Fibroblast of mammary gland (primary cell): ENCODE measurements at places on chromosomes 16 and 17.

DNA sequence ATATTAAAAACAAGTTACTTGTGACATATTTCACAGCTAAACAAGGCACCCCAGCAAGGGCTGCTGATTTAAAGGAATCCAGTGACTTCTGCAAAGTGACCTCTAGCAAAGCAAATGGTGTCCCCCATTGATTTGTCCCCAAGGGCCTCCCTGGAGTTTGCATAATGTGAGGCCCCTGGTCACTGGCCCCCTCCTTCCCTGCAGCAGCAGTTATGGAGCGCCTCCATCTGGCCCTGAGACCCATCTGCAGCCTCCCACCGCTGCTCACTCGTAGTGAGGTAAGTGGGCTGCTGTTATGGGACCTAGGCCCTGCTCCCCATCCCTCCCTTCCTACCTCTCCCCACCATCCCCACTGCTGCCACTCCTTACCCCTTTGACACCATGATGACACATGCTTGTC is 19.6 kb upstream of the EEF2K start:
- no peak for DNase-seq

GRCh38 chr17:76079956-76080767 is 1.2 kb downstream of the ZACN start:
- DNase-seq: no peak

DNA sequence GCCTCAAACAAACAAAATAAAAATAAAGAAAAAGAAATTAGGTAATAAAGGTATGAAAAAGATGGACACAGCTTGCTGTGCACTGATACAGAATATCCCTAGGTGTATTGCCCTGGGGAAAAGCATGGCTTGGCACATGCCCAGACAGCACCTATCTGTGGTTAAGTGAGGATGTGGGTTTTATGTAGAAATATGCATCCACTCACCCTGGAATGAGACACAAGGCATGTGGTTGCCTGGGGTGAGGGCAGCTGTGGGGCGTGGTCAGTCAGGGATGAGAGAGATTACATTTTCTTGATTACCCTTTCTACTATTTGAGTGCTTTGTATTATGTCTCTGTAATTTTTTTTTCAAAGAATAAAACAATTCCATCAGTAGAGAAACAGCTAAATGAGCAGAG is 6.9 kb downstream of the PLLP start:
- DNase-seq: peak; percentile 60

DNA sequence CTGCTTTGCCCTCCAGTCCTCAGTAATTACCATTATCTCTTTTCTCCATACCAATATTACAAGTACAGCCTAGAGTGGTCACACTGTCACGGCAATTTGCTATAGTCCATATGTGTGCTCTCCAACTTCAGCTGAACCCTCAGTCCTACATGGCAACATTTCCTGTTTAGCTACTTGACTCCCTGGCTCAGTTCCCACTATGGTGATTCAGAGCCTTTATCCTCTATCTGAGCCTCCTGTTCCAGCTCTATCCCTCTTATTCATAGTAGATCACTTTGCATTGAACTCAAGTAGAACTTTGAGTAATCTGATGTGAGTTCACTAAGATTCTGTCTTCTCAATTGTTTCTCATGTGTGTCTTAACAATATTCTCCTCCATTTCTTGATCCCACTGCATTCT is 43.7 kb upstream of the GOSR1 start:
- DNase-seq: peak; percentile 94

- DNase-seq: no peak
Observed at GRCh38 chr16:75235721-75236193, 15.7 kb downstream of the BCAR1 start.
